ENCODE measurements at places on chromosomes 2 and 18.

GRCh38 chr2:88464153-88464552, 11.7 kb upstream of the FOXI3 start:
- H3K36me3 ChIP-seq: no peaks in the 10 kb centered on the region
- DNase-seq: no peak
- no peaks in the 10 kb centered on the region for H3K4me1 ChIP-seq
- no peak overlapping the region for H3K27ac ChIP-seq

- peaks cover 100% of the 10 kb centered on the region for H3K36me3 ChIP-seq
- no peak overlapping the region for H3K27ac ChIP-seq
- DNase-seq: no peak
- H3K27me3 ChIP-seq: no peaks in the 10 kb centered on the region
- no peaks in the 10 kb centered on the region for H3K4me1 ChIP-seq
Observed at GRCh38 chr2:117940436-117940835, 73.4 kb downstream of the CCDC93 start.

DNA sequence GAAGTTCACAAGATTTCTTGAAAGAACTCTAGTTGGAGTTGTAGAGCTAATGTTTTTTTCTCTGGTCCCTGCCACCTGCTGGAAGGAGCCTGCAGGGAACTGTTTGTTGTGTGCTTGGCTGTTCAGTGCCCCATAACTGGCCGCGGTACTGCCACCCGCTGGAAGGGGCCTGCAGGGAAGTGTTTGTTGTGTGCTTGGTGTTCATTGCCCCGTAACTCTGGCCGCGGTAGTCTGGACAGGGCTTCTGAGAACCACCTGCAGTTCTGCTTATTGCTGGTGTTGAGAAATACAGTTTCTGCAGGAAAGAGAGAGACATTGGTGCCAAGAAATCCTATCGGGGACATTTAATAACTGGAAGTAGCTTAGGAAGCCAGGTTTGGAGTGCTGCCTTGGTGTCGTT, 58.1 kb downstream of the AGAP1 start:
- no peak overlapping the region for H3K4me3 ChIP-seq
- no peak for DNase-seq
- H3K27ac ChIP-seq: no peak overlapping the region
- H3K4me1 ChIP-seq: peaks cover 21% of the 10 kb centered on the region
- H3K27me3 ChIP-seq: no peaks in the 10 kb centered on the region

DNA sequence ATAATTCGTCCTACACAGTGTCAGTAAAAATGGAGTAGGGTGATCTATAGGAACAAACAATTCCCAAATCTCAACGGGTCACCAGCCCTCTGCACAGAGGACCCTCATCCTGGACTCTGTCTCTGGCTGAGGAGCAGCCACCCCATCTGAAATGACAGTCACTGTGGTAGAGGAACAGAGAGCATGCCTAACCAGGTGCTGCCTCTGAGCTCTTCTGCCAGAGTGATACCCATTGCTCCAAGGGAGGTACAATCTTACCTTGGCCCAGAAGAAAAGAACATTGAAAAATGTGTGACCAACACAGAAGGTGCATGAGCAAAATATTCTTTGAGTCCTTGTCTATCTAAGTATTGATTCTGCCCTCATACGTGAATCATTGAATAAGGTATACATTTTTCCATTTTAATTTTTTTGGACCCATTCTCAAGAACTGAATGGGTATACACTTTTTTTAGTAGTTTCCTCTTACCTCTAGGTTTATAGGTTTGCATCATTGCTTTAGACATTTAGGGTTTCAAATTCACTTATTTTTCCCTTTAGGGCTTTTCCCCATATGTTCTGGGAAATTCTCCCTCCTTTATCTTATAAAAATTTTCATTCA, 8.7 kb downstream of the SP140 start:
- no peak for DNase-seq
- no peak overlapping the region for H3K4me3 ChIP-seq
- no peaks in the 10 kb centered on the region for H3K4me1 ChIP-seq
- H3K27ac ChIP-seq: no peak overlapping the region
- H3K36me3 ChIP-seq: no peaks in the 10 kb centered on the region
- no peaks in the 10 kb centered on the region for H3K27me3 ChIP-seq

DNA sequence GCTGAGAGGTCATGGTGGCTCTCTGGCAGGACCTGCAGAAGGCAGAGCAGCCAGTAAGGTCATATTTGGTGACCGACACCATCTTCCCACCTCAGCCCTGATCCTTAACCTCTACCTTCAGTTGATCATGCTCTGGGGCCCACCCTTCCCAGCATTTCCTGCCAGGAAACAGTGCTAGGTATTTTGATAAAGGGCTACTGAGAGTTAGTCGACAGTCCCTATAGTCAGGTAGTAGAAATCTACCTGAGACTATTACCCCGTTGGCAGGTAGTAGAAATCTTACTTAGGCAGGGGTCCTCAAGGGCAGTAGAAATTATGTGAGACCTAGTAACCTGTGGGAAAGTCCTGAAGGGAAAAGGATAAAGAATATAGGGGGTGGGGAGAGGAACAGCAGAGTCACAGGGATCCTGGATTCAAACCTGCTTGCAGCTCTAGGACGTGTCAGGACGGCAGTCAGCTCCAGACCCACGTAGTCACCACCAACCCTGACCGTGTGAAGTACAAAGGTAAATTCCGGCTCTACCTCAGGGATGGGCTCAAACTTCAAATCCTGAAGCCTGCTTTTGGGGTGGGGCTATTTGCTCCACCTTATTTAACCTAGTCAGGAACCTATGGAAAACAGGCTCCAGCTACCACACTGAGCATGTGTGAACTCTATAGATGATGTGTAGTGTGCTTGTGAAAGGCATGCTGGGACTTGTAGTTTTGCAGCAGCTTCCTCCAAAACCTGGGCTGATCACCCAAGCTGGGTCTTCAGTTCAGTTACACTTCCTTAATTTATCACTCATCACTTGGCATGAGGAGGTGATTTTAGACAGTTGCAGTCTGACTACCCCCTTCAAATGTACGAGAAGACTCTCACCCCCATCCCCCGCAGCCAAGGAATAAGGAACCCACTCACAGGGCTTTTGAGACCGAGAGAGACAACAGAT, at the start of gene DQX1:
Gene DQX1 (minus strand): TSS at position 515 of the 932 bp plus-strand sequence. CDS start 502 bp downstream, at position 13.
- DNase-seq: no peak
- H3K4me3 ChIP-seq: no peak within 1 kb of the TSS
- no peak within 1 kb of the TSS for H3K27ac ChIP-seq
- peaks cover 16% of the 10 kb centered on the region for H3K4me1 ChIP-seq
- no peaks in the 10 kb centered on the region for H3K27me3 ChIP-seq

DNA sequence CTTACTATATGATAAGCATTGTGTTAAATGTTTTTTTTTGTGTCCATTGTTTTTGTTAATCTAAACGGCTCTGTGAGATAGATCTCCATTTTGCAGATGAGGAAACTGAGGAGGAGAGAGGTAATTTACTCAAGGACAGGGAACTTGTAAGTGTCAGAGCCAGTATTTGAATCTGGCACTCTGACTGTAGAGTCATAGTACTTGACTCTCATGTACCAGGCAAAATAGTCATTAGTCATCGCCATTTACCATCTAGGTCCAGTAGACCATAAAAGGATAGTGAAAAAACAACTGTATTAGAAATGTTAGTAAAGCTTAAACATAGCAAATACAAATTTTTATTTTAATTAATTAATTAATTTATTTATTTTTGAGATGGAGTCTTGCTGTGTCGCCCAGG, 4.8 kb downstream of the PSMD14 start:
- H3K27me3 ChIP-seq: no peaks in the 10 kb centered on the region
- DNase-seq: no peak
- H3K4me1 ChIP-seq: peaks cover 24% of the 10 kb centered on the region

GRCh38 chr2:206521115-206521514, 77.8 kb downstream of the ADAM23 start:
- no peak for DNase-seq
- H3K27ac ChIP-seq: no peak overlapping the region
- H3K4me1 ChIP-seq: no peaks in the 10 kb centered on the region
- no peaks in the 10 kb centered on the region for H3K36me3 ChIP-seq
- H3K4me3 ChIP-seq: no peak overlapping the region

DNA sequence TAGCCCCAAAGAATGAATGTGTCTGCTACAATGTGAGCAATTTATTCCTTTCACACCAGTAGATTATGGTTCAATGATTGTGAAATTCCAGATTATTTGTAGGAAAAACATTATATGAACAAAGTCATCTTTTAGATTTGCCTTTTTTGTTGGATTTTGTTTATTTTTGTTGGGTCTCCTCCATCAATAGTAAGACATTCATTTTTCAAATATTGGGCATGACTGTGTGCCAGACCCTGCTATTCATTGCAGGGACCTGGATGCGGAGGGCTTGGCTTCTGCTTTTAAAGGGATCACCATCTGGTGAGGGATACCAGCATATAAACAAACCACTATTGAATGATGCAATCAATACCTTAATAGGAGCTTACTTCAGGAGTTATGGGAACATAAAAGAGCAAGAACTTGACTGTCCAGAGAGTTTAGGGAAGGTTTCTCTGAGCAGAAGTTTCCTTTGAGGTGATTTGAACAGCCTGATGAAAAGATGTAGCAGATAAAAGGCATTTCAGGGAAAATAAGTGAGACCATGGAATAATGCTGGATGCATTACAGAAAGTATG, 486.7 kb downstream of the EPHA4 start:
- no peak overlapping the region for H3K27ac ChIP-seq
- H3K27me3 ChIP-seq: no peaks in the 10 kb centered on the region
- H3K4me3 ChIP-seq: no peak overlapping the region
- no peaks in the 10 kb centered on the region for H3K4me1 ChIP-seq

- no peaks in the 10 kb centered on the region for H3K27me3 ChIP-seq
- H3K4me3 ChIP-seq: no peak overlapping the region
- no peak overlapping the region for H3K27ac ChIP-seq
Observed at GRCh38 chr2:38509314-38509946, 93.3 kb downstream of the HNRNPLL start.

DNA sequence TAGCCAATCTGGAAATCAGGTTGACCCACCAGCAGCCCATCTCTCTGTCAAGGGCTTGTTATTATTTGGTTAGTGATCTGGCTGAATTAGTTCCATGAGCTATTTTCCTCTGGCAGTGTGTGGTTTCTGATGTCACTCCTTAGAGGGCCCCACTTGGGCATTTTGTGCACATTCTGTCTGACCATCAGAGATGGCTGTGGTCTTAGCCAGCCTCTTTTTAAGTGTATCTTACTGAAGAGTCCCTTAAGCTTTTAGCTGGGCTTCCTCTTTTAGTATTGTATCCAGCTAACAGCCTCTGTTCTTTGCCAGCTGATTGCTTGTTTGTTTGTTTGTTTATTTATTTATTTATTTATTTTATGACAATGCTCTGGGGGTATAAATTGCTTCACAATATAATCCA, 951.1 kb upstream of the CNTNAP5 start:
- no peak overlapping the region for H3K4me3 ChIP-seq
- no peaks in the 10 kb centered on the region for H3K4me1 ChIP-seq
- no peaks in the 10 kb centered on the region for H3K36me3 ChIP-seq
- DNase-seq: no peak
- H3K27me3 ChIP-seq: no peaks in the 10 kb centered on the region

GRCh38 chr2:198080879-198081765, 276.7 kb downstream of the PLCL1 start:
- no peaks in the 10 kb centered on the region for H3K27me3 ChIP-seq
- no peak overlapping the region for H3K27ac ChIP-seq
- DNase-seq: no peak
- H3K36me3 ChIP-seq: no peaks in the 10 kb centered on the region
- H3K4me1 ChIP-seq: no peaks in the 10 kb centered on the region

DNA sequence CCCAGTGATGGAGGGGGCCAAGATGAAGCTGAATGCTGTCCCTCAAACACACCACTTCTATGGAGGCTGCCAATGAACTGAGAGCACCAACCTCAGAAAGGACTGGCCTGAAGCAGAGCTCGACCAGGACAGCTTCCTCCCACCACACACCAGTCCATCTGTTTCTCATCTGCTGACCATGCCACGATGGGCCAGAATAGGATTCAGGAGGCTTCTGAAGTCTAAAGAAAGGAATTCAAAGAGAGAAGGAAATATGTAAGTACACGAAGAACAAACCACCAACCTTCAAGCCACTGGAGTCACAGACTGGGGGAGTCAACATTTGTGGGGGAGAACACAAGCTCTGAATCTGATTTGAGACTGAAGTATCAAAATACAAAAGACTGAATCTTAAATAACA, 157.6 kb upstream of the CCDC68 start:
- H3K27me3 ChIP-seq: no peaks in the 10 kb centered on the region
- no peaks in the 10 kb centered on the region for H3K36me3 ChIP-seq
- DNase-seq: no peak

DNA sequence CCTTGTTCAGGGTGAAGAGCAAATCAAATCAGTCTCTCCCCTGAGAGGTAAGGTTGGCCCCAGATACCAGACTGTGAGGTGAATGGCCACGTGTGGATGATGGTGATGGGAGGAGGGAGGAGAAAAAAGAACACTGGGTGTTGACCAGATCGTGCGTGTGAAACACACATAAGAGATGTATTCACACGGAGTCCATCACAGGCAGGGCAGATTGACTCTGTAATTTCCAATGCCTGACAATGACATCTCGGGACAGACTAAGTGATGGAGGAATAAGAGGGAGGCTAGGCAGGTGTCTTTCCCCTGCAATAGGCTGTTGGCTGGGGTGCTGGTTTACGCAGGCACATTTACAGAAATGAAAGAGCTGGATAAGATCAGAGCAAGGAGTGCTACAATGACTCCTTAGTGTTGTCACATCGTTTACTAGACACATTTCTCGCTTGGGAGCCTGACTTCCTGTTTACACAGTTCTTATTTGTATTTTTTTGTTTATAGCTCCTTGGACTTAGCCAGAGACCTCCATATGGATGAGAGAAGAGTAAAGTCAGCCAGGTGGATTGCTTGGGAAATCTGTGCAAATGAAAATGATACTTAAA, 43.1 kb downstream of the CPO start:
- H3K4me1 ChIP-seq: peaks cover 17% of the 10 kb centered on the region
- no peak overlapping the region for H3K4me3 ChIP-seq
- H3K36me3 ChIP-seq: no peaks in the 10 kb centered on the region

GRCh38 chr2:121664713-121665112, 15.5 kb upstream of the CLASP1 start:
- H3K36me3 ChIP-seq: no peaks in the 10 kb centered on the region
- no peaks in the 10 kb centered on the region for H3K4me1 ChIP-seq
- H3K4me3 ChIP-seq: no peak overlapping the region
- H3K27ac ChIP-seq: no peak overlapping the region
- no peaks in the 10 kb centered on the region for H3K27me3 ChIP-seq

GRCh38 chr18:63947051-63947790, 1.9 kb upstream of the HMSD start:
- no peak overlapping the region for H3K27ac ChIP-seq
- DNase-seq: no peak
- H3K36me3 ChIP-seq: no peaks in the 10 kb centered on the region
- H3K27me3 ChIP-seq: no peaks in the 10 kb centered on the region
- peaks cover 12% of the 10 kb centered on the region for H3K4me1 ChIP-seq
- no peak overlapping the region for H3K4me3 ChIP-seq

GRCh38 chr18:64127172-64127571, 21.7 kb downstream of the LINC00305 start:
- no peaks in the 10 kb centered on the region for H3K27me3 ChIP-seq
- no peak for DNase-seq
- H3K4me1 ChIP-seq: no peaks in the 10 kb centered on the region
- H3K4me3 ChIP-seq: no peak overlapping the region
- no peaks in the 10 kb centered on the region for H3K36me3 ChIP-seq
